Aorta (tissue), 5 donors: ENCODE measurements at places on chromosomes 7 and 10. TPM values are rescaled to one million over a fixed set of nuclear protein-coding genes. Genes with fewer than 3 reads are reported as not detected.

GRCh38 chr10:22630234-22631174, 83.9 kb downstream of the PIP4K2A start:
- no peak for DNase-seq

GRCh38 chr7:23965296-23965695, 255.3 kb downstream of the STK31 start:
- DNase-seq = no peak

ZNF33B gene
- 15.7 TPM for total RNA-seq

MYH16 gene
- 0.29 TPM for total RNA-seq

CLRN3 gene
- total RNA-seq = not detected

UPK3B gene
- 1.6 TPM for total RNA-seq
